HepG2 (cell line): ENCODE measurements at places on chromosomes 6 and 20.

GRCh38 chr6:29294499-29294914 is 7.0 kb upstream of the OR14J1 start:
- DNase-seq: no peak

DNA sequence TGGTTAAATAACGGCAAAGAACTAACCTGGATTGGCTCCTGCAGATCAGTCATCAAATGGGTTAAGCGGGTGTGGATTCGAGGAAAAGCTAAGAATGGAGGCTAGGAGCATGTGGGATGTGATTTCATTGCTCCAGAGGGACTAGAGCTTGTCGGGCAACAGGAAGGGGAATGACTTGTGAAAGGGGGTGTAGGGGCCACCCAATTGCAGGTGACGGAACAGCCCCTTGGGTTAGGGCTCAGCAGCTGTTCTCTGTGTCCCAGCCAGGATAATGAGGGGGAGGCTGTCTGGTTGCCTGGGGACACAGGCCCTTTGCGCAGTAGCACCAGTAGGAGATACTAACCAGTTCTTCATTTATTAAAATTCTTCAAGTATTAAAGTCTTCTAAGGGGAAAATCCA is 25.0 kb upstream of the MRPS18A start:
- DNase-seq: no peak

- DNase-seq: no peak
These were observed 666.4 kb upstream of the PTCHD4 start for GRCh38 chr6:48777411-48777810.

DNA sequence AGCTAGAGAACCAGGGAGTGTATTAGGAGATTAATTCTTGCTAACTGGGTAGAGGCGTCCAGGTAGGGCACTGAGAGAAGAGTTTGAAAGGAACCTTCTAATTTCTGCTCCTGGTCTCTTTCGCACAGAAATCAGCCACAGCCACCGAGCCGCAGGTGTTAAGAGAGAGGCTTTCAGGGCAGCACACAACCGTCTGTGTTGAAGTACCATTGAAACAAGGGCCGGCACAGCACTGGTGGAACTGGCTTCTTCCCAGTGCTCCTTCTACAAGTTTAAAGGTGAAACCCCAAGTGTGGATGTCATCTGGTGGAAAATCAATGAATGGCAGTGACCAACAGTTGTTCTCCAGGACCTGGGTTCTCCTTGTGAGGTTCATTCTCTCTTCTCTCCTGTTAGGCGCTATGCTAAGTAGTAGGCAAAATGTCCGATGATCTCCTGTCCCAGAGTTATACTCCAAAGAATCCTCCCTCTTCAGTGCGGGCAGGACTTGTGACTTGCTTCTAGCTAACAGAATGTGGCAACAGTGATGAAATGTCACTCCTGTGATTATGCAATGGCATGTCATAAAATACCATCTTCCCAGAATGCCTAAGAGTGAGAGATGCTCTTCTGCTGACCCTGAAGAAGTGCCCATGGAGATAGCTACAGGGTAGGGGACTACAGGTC is 15.0 kb upstream of the RIN2 start:
- DNase-seq: no peak

- DNase-seq: peak; percentile 93
These were observed 660 bp upstream of the TFB1M start for GRCh38 chr6:155314773-155315515.

GRCh38 chr6:139390447-139390846 is 16.0 kb upstream of the CITED2 start:
- no peak for DNase-seq

DNA sequence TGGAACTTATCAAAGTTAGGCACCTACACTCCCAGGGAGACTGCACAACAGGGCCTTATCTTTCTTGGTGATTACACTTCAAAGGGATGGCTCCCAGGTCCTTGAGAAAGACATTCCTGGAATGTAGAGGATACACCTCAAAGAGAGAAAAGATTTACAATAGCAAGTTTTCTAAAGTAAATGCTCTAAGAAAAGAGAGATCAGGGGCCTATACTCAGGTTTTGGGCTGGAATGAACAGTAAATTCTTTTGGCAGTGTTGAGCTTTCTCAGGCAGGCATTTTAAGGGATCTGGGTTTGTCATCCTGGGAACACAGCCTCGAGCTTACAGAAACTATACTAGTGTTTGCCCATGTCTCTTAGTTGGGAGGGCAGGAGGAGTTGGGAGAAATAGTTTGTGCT is 31.7 kb upstream of the ME1 start:
- peak; percentile 24 for DNase-seq

GRCh38 chr20:43534016-43534415 is 24.8 kb upstream of the SGK2 start:
- no peak for DNase-seq

DNA sequence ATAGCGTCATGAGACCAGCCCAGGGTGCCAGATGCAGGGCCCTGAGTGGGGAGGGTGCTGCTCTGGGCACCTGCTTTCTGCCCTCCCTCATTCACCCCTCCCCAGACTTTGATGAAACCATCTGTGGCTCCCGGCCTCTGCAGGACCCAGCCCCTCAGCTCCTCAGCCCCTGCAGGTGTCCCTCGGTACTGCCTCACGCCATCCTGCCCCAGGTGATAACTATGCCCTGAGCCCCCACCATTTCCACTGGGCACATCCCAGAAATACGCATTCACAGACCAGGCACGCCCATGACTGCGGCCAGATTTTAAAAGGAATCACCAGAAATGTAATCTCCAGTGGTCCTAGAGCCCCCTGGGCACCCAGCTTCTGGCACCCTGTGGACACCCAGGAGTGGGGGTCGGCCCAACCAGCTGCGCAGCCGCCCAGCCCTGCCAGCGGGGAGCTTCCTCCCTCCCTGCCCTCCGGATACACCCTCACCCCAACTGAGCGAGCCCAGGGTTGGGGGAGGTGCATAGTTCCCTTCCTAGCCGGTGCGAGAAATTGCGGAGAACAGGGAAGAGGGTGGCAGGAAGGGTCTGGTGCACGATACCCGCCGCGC is 615 bp upstream of the NTSR1 start:
- DNase-seq: no peak

GRCh38 chr6:32076321-32076809 is 32.8 kb downstream of the TNXB start:
- DNase-seq: no peak

GRCh38 chr6:13538084-13538483 is 36.3 kb upstream of the SIRT5 start:
- peak; percentile 55 for DNase-seq

DNA sequence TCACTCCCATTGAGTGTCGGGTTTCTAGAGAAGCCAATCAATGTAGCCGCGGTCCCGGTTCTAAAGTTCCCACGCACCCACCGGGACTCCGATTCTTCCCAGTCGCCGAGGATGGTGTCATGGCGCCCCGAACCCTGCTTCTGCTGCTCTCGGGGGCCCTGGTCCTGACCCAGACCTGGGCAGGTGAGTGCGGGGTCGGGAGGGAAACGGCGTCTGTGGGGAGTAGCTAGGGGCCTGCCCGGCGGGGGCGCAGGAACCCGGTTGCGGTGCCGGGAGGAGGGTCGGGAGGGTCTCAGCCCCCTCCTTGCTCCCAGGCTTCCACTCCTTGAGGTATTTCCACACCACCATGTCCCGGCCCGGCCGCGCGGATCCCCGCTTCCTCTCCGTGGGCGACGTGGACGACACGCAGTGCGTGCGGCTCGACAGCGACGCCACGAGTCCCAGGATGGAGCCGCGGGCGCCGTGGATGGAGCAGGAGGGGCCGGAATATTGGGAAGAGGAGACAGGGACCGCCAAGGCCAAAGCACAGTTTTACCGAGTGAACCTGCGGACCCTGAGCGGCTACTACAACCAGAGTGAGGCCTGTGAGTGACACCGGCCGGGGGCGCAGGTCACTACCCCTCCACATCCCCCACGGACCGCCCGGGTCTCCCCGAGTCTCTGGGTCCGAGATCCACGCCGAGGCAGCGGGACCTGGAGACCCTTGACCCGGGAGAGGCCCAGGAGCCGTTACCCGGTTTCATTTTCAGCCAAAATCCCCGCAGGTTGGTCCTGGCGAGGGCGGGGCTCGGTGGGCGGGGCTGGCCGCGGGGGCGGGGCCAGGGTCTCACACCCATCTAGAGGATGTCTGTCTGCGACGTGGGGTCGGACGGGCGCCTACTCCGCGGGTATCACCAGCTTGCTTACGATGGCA is 35.2 kb upstream of the HLA-G start:
- no peak for DNase-seq

DNA sequence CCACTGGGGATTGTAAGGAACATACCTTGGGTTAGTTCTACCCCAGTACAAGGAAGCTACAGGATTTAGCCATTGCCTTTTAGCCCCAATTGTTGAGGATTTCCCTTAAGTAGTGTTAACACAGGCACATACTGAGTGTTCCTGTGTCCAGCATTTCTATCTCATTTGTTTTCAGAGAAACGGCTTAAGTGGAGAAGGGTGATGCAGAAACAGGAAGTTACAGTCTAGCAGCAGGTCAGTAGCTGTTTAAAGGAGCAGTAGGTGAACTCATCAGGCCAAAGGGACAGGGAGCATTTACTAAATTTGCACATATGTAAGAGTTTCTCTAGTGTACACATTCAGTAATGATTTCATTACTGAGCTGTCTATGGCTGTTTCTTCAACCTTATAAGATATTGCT is 644.2 kb upstream of the GJE1 start:
- no peak for DNase-seq

DNA sequence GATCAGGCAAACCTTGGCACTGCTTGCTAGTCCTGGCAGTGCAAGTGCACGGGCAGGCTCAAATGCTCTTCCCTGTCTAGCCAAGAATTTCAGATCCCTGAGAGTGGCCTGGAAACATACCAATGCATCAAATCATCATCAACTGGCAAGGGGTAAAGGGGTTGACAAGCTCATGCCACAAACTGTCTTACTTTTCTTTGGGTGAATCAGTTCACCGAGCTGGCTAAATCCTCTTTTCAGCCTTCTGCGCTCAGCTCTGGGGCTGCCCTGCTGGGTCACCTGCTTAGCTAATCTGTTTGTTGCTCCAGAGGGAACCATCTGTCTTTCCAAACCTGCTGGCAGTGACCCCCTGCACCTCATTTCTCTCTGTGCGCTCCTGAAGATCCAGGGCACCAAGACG is 59.5 kb downstream of the LYRM4 start:
- DNase-seq: no peak
